ENCODE measurements at places on chromosomes 6 and 20.

GRCh38 chr20:9485614-9486340 lies 28.6 kb upstream of the LAMP5 start:
- DNase-seq: no peak

DNA sequence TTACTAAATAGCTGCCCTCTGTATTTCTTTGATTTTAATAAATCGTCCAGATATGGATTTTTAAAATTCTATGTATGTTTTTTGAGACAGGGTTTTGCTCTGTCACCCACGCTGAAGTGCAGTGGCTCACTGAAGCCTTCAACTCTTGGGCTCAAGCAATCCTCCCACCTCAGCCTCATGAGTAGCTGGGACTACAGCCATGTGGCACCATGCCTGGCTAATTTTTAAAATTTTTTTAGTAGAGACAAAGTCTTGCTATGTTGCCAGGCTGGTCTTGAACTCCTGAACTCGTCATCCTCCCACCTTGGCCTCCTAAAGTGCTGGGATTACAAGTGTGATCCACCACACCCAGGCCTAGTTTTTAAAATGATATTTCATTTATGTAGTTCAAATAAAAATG lies 47.4 kb upstream of the DDR1 start:
- DNase-seq: no peak

DNA sequence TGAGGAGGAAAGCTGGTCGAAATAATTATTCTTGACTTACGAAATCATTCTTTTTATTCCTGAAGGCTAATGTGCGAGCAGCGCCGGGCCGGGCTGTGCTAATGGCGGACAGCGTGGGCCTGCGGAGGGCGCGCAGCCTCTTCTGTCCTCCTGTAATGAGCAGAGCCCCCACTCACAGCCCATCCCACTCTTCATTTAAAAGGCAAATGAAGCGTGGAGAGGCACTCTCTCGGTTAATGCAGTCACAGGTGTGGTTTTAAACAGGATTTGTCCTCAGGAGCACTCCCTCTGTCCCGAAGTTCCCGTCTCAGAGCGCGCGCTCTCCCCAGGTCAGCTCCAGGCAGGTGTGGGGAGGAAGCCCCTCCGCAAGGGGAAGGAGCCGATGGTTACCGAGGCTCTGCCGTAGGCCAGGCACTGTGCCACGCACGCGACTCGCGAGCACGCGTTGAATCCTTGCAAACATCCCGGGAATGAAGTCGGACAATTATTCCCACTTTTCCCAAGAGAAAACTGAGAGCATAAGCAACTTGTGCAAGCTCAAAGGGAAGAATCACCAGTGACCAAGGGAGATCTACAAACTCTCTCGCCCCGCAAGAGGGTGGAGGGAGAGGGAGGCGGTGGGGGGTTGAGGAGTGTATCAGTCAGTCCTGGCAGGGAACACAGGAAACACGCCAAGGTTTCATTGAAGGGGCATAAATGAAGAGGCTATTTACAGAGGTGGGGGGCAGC lies 35.5 kb upstream of the ZFAND3 start:
- no peak for DNase-seq

- DNase-seq: no peak
These were observed 25.2 kb downstream of the FNDC1 start for GRCh38 chr6:159194421-159194820.

GRCh38 chr6:34791164-34791700 lies 651 bp upstream of the BLTP3A start:
- DNase-seq: no peak

GRCh38 chr20:49563015-49563980 lies 4.6 kb downstream of the PTGIS start:
- DNase-seq: no peak

GRCh38 chr20:24955045-24955444 lies 6.0 kb downstream of the CST7 start:
- no peak for DNase-seq

DNA sequence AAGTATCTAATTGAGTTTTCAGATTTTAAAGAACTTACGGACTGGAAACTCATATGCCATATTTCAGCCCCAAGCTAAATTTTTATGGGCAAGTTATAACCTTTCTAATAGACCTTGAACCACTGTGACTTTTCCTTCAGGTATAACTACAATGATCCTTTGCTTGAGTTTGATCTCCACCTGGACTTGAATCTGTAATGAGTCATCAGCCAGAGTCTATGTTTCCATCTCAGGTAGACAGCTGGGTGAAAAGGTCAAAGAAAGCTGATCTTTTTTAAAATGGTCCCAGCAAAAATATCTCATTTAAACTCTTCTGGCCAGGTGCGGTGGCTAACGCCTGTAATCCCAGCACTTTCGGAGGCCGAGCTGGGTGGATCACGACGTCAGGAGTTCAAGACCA lies 88.4 kb upstream of the SGK1 start:
- DNase-seq: no peak

DNA sequence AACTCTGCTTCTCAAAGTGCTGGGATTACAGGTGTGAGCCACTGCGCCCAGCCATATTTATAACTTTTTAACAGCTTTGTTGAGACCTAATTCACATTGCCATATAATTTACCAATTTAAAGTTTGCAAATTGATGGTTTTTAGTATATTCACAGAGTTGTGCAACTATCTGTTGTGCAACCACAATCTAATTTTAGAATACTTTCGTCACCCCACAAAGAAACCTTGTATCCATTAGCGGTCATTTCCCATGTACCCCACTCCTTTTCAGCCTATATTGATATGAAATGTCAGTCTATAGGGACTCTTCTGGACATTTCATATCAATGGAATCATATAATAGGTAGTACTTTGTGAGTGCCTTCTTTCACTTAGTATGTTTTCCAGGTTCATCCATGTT lies 55.8 kb downstream of the FOXO3 start:
- DNase-seq: no peak

- DNase-seq: no peak
These were observed 17.7 kb downstream of the CCDC167 start for GRCh38 chr6:37481711-37482605.

- no peak for DNase-seq
These were observed 585 bp upstream of the DSE start for GRCh38 chr6:116369964-116370759.

- DNase-seq: no peak
These were observed 1066.9 kb downstream of the KIF16B start for GRCh38 chr20:15506311-15506710.
